ENCODE measurements at places on chromosomes 1 and 21.
A peak's percentile ranks its signal among the peaks of the same experiment; 100 is the strongest.

DNA sequence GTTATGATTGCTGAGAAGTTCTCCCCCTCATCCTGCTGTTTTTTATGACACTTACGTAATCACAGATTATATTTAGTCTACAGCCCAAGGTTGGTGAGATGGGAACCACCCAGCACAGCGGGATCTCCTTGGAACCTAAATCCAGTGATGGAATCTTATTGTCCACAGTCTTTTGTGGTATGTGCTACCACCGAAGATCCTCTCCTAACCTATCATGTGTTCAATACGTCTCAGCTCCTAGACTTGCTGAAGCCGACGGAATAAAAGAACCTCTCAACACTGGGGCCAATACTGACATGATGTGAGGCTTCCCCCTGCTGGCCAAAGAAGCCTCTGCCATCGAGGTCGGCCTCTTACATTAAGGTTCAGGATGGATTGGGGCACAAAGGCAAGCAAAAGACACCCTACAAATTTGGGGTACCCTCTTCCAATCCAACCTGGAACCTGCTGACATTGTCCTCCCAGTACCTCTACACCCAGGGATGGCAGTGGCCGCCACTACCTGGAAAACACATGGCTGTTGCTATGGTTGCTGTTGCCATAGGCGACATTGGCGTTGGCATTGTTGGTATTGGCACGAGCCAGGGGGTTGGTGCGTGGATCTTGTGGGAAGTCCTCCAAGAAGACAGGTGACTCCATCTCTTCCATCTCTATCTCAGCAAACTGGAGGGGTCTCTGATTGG, 19.4 kb upstream of the KIF21B start:
- DNase-seq, result peak; percentile 79

- DNase-seq, result peak; percentile 35
Measured at GRCh38 chr1:26828411-26828991, 2.0 kb downstream of the ZDHHC18 start.

DNA sequence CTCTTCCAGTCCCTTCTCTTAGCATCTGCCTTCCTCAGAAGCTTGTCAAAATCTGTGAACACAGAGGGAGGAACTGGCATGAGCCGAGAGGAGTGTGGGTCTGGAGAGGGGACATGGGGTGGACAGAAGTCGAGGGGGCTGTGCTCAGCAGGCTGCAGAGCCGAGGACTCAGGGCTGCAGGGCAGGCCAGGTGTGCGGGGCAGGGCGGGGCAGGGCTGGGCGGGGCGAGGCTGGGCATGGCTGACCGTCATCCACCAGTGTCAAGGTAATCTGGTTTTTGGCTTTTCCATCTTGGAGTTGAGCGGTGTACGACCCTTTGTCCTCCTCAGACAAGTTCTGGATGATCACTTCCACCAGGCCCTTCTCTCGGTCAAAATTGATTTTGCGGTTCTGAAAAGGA, 44.0 kb downstream of the MYOM3 start:
- no peak for DNase-seq

DNA sequence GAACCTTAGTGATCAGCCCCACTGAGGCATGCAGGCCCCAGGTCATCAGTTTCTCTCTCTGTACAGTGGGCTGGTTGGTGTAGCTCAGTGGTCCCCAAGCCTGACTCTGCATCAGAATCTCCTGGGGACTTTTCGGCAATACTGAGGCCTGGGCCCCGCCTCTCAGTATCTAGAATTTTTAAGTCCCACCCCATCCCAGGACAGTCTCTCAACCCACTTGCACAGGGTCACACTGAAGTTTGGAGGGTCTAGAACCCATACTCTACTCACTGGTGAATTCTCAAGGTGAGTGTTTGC, 216.4 kb downstream of the MATN1 start:
- DNase-seq, result no peak

All from activated CD4-positive, alpha-beta T cell treated with anti-CD3 and anti-CD28 coated beads, Interleukin-10, Interleukin-2, amounts not matched to agents 100 ng/mL and 50 ng/mL, durations not matched to agents 16 hours and 8 hours (primary cell).